ENCODE measurements at places on chromosomes 6 and 20.

GRCh38 chr6:83615025-83615999, 93.6 kb downstream of the SNAP91 start:
- no peaks in the 10 kb centered on the region for H3K4me1 ChIP-seq
- no peak overlapping the region for H3K27ac ChIP-seq
- DNase-seq, result no peak
- H3K36me3 ChIP-seq, result no peaks in the 10 kb centered on the region
- no peak overlapping the region for H3K4me3 ChIP-seq
- H3K27me3 ChIP-seq, result no peaks in the 10 kb centered on the region

DNA sequence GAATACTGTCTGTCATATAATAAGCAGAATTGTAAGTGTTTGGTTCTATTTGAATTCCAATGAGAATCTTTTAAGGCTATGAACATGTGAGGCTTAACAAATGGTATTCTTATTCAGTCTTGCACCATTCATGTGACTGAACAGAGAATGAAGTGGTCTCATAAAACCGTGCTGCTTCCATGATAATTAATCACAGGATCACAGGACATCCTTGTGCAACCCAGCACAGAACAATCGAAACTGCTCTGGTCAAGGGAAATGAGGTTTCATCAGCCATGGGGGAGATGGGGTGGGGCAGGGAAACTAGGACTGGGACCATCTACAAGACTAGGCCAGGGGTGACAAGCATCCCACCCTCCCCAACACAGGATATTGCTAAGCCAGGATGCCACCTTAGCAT, 6.0 kb downstream of the PPIL6 start:
- H3K36me3 ChIP-seq, result no peaks in the 10 kb centered on the region
- H3K4me3 ChIP-seq, result no peak overlapping the region
- H3K27me3 ChIP-seq, result no peaks in the 10 kb centered on the region
- H3K4me1 ChIP-seq, result no peaks in the 10 kb centered on the region
- DNase-seq, result no peak

DNA sequence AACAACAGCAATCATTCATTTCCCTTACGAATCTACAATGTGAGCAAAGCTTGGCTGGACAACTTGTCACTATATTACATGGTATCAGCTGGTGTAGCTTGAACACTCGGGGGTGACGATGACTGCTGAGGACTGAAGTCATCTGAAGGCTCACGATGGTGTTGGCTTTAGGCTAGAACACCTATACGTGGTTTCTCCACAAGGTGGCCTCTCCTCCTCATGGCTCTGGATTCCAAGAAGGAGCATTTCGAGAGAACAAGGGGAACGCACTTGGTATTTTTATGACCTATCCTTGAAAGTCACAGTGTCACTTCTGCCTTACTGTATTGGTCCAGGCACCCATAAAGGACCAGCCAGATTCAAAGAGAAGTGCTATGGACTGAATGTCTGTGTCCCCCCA, 37.5 kb upstream of the ADGRF1 start:
- DNase-seq, result peak; percentile 50
- H3K36me3 ChIP-seq, result no peaks in the 10 kb centered on the region
- H3K27ac ChIP-seq, result no peak overlapping the region
- H3K4me1 ChIP-seq, result no peaks in the 10 kb centered on the region
- no peak overlapping the region for H3K4me3 ChIP-seq

DNA sequence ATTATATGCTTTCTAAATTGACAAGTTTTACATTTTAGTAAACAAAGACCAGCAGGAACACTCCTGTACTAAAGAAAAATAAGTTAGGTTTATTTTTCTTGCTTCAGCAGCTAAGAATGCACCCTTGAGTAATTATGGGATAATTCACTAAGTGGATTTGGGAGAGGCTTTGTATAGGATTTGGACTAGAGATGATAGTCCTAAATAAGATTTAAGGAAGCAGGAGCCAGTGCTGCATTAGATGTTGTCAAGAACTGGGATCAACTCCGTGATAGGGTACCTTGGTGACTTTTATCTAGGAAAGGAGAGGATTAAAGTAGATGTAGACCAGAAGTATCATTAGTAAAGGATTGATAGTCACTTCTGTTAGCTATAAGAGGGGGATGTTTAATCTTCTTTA, 4.1 kb upstream of the C6orf141 start:
- no peaks in the 10 kb centered on the region for H3K36me3 ChIP-seq
- DNase-seq, result no peak
- H3K27ac ChIP-seq, result no peak overlapping the region
- H3K27me3 ChIP-seq, result peaks cover 4% of the 10 kb centered on the region
- no peak overlapping the region for H3K4me3 ChIP-seq
